ENCODE measurements at places on chromosomes 12 and 14.

- no peak for DNase-seq
Observed at GRCh38 chr14:52430474-52430873, 116.4 kb downstream of the PTGER2 start.

- no peak for DNase-seq
Observed at GRCh38 chr14:62117751-62118105, 355.5 kb downstream of the SNAPC1 start.

DNA sequence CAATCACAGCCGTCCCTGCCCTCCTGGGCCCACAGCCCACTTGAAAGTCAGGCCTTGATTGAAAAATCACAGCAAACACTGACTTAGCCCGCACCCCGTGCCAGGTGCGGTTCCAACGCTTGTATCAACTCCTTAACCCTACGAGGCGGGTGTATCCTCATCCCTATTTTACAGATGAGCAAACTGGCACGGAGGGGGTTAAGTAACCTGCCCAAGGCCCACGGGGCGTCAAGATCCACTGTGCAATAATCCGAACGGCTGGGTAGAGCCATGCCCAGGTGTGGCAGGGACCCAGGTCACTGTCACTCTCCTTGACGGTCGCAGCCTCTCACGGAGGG, 583 bp downstream of the DNAH10 start:
- DNase-seq: no peak

GRCh38 chr12:38484821-38485449, 168.4 kb downstream of the ALG10B start:
- DNase-seq: no peak

DNA sequence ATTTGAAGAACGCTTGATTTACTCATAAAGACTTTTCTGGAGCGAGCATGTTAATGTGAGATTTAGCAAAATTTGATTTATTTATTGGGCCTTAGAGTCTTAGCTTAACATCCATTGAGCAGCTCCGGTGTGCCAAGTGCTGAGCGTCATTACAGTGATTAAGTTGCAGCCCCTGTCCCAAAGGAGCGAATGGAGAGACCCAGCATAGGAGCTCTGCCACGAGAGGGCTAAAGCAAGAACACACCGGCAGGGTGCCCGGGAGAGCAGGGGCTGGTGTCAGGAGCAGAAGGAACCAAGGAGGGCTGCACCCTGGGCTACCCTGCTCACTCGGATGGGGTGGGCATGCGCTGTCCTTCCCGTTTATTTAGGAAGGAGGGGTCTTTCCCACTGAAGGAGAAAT, 50.6 kb downstream of the PPP2R5C start:
- no peak for DNase-seq

Measured in left forelimb (tissue), 1 donor.